T-cell (primary cell): ENCODE measurements at places on chromosomes 4 and X.

DNA sequence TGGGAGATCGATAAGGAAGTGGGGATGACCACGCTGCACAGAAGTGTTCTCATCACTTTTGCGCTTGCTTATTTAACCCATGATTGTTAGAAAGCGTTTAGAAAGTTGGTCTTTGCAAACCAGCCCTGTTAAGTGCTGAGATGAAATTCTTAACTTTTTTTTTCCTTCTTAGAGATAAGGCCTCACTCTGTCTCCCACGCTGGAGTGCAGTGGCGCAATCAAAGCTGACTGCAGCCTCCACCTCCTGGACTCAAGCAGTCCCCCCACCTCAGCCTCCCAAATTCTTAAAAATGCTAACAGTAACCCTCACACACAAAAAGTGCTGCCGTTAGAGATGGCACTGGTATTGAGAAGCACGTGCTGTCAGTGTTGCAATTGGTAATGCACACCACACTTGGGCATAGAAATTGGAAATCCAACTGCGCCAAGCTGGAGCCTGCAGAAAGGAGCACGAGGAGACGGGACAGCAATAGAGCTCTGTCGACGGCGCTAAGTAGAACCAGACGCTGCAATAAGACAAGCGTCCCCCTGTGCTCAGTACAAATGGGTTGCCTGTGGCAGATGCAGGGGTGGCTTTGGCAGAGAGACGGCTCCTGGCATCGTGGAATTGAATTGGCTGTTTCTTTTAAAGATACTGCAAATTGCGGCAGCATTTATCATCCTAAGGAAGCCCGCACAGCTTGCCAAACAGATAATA lies 113.4 kb downstream of the TBL1X start:
- no peak for DNase-seq

- DNase-seq: no peak
These were observed 123.6 kb upstream of the MID1 start for GRCh38 chrX:10744007-10744406.

- DNase-seq: no peak
These were observed 55.3 kb upstream of the TECRL start for GRCh38 chr4:64464581-64464980.

GRCh38 chr4:26856906-26857277 lies 3.7 kb upstream of the STIM2 start:
- no peak for DNase-seq

GRCh38 chr4:15552557-15553362 lies 83.1 kb downstream of the CC2D2A start:
- no peak for DNase-seq

GRCh38 chrX:2610246-2611170 lies 80.6 kb upstream of the CD99 start:
- no peak for DNase-seq

GRCh38 chr4:770022-770421 lies 55.9 kb downstream of the CPLX1 start:
- no peak for DNase-seq

GRCh38 chr4:145531223-145531622 lies 49.6 kb downstream of the SMAD1 start:
- DNase-seq: no peak

DNA sequence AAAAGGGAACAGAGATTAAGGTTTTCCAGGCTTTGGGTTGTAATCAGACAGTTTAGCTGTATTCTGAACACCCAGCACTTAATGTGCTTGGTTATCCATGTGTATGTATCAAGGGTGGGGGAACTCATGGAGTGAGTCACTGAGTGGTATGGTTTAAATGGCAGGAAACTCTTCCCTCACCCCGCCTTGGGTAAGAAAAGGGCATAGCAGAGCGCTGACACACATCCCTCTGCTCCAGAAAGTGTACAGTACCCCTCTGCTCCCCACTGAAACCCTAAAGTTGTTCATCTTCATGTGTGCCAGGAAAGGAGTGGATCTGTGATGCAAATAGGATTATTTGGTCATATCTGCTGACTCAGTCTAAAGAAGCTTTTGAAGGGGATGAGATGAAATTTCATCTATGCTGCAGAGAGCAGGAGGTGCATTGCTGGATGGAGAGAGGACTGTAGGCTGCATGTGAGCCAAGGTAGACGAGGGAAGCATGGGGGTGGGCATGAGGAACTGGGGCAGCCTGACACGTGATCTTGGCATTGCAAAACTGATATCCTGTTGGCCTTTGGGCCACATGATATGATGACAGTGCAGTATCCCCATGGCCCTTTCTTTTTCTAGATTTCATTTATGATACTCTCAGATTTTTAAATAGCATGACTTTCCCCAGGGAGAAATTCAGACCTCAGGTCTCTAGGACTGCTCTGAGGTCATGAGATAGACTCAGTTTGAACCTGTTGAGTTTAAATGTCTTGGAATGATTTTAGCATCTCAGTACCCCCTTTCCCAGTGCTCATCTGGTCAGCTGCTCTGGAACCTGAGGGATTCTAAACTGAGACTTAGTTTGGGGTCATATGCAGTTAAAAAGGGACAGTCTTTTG lies 84.8 kb downstream of the TMEM164 start:
- DNase-seq: no peak

- no peak for DNase-seq
These were observed 365.7 kb downstream of the PPP3CA start for GRCh38 chr4:100981447-100982204.

DNA sequence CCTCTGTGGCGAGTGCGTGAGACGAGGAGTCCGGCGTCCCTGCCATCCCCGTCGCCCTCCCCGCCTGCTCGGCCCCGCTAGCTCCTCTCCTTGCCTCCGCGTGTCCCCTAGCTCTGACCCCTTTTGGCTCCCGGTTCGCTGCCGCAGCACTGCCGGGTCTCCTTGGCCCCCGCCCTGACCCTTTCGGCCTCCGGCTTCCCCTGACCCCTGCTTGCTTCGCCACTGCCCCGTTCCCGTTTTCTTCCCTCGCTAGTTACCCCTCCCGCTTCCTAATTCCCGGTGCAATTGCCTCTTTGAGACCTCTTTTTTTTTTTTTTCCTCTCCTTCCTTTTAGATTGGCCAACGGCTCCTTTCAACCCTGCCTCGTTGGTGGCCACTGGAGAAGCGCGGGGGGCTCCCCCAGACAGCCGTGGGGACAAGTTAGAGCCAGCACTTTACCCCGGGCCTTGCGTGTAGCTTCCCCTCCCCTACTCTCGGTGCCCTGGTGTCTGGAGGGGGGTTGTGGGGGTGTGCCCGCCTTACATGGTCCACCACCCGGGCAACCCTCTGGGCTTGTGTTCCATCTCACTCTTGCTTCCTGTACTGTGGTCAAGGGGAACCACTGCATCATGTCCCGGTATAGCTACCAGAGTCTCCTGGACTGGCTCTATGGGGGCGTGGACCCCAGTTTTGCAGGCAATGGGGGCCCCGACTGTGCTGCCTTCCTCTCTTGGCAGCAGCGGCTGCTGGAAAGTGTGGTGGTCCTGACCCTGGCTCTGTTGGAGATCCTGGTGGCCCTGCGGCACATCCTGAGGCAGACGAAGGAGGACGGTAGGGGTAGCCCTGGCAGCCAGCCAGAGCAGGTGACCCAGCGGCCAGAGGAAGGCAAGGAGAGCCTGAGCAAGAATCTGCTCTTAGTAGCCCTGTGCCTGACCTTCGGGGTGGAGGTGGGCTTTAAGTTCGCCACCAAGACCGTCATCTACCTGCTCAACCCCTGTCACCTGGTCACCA lies 548 bp downstream of the TMEM164 start:
- DNase-seq: peak; percentile 23

- DNase-seq: no peak
These were observed 90.0 kb upstream of the GATB start for GRCh38 chr4:151850791-151851213.

DNA sequence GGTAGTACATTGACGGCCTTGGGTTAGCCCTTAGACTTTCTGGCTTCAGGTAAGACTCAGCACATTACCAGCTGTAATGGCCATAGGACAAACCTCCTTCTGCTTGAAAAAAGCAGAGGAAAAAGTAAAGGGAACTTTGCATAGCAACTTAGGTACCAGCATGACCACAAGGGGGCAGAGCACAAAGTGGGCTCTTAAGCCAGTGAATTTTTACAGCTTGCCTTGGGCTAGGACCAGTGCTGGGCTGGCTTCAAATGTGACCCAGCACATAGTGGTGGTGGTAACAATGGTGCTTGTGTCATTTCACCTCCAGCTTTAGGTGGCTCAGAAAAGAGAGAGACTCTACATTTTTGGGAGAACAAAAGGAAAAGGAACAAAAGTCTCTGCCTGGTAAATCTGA lies 66.1 kb downstream of the KLHL4 start:
- no peak for DNase-seq

- no peak for DNase-seq
These were observed 175.8 kb upstream of the NPY2R start for GRCh38 chr4:155032521-155033229.

- no peak for DNase-seq
These were observed 85.0 kb upstream of the FAM241A start for GRCh38 chr4:112060212-112060611.

DNA sequence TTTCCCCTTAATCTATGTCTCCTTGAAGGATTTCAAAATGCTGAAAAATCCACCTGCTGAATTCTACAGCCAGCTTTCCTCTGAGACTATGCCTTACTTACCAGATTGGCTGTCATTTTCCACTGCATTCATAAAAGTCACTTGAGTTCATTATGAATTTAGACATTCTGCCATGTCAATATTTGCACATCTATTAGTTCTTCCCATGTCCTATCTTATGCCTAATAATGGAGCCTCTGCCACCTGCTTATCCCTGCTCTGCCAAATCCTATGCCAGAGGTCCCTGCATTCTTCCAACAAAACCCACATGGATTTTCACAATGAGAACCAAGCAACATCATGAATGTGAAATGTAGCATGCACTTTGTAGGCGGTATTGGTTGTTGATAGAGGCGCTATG lies 42.6 kb downstream of the GASK1B start:
- no peak for DNase-seq

DNA sequence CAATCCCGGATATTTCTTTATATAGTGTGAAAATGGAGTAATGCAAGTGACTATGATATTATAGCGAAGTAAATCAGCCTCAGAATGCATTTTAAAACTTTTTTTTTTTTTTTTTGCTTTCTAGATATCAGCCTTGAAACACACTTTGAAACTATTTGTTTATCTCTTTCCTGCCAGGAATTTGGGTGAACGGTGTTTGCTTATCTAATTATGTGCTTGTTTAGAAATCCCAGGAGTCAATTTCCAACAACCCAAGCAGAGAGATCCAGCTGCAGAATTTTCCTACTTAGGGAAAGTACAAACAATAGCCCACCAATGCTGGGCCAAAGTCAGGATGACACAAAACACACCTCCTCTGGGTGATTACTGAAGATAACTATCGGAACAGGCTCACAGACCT lies 958.8 kb downstream of the PCDH18 start:
- no peak for DNase-seq

- no peak for DNase-seq
These were observed 10.1 kb upstream of the ERAS start for GRCh38 chrX:48816014-48816810.

DNA sequence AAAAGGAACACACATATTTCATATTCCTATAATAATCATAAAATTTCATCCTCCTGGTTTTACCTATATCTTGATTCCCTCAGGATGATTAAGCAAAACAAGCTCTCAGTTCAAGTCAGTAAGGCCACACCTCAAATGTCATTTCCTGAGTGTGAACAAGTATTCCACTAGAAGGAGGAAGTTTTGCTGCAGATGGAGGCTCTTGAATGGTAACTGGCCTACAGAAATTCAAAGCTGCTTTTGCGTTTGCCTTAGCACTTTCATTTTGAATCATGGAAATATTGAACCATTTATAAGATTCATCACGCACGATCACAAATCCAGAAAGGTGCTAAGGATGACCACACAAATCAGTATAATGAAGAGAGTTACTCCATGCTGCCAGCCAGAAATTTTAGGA lies 254.4 kb upstream of the CXXC4 start:
- no peak for DNase-seq

DNA sequence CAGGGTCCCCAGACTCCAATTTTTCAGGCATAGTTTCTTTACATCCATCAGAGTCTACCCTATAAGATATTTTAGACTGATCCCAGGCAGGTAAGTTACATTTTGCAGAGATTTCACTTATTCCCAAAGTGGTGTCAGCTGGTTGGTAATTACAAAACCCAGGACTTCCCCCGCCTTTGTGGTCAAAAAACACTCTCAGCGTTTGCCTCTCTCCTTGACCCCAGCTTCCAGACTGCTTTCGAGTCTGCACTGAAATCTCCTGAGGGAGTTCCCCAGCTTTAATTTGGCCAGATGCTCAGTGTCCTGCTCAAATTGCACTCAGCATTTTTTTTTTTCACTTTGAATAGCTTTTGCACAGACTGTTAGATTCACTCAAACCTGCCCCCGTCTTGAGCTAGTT lies 11.2 kb upstream of the AMOT start:
- no peak for DNase-seq

GRCh38 chr4:20760053-20760452 lies 59.8 kb downstream of the PACRGL start:
- DNase-seq: no peak

DNA sequence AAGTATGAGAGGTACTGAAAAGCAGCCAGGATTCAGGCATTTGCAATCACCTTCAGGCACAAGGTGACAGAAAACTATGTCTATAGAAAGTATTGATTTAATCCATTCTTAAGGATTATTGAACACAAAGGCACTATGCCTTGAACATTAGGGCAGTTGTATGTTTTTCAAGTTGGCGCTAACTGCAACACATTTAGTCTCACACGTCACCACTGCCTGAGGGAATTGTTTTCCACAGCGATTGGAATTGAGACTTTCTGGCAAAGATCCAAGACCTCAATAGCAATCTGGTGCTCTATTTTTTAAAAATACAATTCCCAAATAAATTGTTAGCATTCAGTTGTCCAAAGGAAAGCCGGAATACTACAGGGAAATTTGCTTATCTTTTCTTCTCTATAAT lies 52.7 kb upstream of the FTHL17 start:
- DNase-seq: no peak

DNA sequence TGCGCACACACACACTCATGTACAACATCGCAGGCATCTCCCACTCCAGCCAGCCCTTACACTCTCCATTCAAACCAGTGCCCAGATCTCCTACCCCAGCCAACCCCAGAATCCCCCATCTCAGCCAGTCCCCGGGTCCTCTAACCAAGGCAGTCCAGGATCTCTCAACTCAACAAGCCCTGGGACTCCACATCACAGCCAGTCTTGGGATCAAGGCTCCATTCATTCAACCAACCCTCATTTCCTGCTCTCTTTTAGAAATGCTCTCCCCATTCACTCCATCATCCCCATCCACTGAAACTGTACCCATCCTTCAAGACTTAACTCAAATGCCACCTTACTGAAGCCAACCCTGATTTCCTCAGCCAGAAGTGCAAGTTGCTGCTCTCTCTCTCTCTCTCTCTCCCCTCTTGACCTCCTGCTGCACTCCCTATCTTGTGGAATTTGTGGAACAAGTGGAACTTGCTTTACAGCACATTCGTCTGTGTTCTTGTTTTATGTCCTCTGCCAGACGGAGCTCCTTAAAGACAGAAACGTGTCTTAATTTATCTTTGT lies 40.6 kb upstream of the IQSEC2 start:
- no peak for DNase-seq

GRCh38 chrX:38798956-38799355 lies 2.3 kb upstream of the MID1IP1 start:
- no peak for DNase-seq
